Activated effector memory CD4-positive, alpha-beta T cell treated with anti-CD3 and anti-CD28 coated beads, Interleukin-2, amount 50 U/mL, for 16 hours (primary cell): ENCODE measurements at places on chromosomes 16 and 17.

GRCh38 chr17:79907217-79907715 lies 68.0 kb upstream of the CBX4 start:
- no peak for DNase-seq

GRCh38 chr16:89168381-89169189 lies 3.0 kb upstream of the CDH15 start:
- DNase-seq: no peak

DNA sequence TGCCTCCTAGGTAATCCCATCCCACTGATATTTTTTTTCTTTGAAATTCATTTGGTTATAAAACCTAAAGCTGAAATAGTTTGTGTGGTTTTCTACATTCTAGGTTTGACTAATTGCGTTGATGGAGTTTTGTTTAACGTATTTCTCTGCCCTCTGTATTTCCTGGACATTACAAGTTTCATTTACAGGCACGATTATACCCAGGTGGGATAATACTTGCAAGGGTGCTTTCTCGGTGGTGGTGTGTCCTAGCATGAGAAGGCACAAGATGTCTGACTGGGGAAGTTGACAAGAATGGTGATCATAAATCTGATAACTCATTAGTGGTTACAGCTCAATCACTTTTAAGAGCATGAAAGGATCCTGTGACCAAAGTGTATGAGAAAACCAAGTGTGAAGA lies 45.0 kb downstream of the DYNLRB2 start:
- DNase-seq: no peak

GRCh38 chr16:49598383-49599170 lies 225.0 kb downstream of the C16orf78 start:
- DNase-seq: no peak

GRCh38 chr17:58308173-58308984 lies 20.2 kb downstream of the TSPOAP1 start:
- DNase-seq: no peak

- DNase-seq: no peak
Measured at GRCh38 chr16:70375636-70376611, 29.2 kb downstream of the DDX19A start.
